Endothelial cell of umbilical vein (primary cell): ENCODE measurements at places on chromosomes 7 and 10. TPM values are rescaled to one million over a fixed set of nuclear protein-coding genes. Genes with fewer than 3 reads are reported as not detected.

Gene ANKRD1
- 527 and 593 TPM in 2 replicates for polyA plus RNA-seq

GRCh38 chr10:51821045-51821444 is 121.7 kb upstream of the CSTF2T start:
- peak; percentile 12 for DNase-seq

DNA sequence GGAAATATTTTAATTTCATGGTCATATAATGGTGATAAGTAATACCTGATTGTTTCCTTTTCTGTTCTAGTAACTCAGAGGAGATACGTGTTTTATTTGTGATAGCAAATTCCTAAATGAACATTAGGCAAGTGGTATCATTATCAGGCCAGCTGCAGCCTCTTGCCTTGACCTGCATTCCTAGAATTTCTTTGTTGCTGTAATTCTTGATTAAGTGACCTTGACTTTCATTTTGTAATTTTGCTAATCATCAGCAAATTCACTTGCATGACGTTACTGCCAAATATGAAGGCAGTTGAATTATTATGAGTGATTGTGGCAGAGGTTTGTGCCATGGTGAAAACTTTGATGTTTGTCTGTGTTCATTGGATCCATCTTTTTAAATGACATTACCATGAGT is 5.6 kb upstream of the AS3MT start:
- no peak for DNase-seq

DNA sequence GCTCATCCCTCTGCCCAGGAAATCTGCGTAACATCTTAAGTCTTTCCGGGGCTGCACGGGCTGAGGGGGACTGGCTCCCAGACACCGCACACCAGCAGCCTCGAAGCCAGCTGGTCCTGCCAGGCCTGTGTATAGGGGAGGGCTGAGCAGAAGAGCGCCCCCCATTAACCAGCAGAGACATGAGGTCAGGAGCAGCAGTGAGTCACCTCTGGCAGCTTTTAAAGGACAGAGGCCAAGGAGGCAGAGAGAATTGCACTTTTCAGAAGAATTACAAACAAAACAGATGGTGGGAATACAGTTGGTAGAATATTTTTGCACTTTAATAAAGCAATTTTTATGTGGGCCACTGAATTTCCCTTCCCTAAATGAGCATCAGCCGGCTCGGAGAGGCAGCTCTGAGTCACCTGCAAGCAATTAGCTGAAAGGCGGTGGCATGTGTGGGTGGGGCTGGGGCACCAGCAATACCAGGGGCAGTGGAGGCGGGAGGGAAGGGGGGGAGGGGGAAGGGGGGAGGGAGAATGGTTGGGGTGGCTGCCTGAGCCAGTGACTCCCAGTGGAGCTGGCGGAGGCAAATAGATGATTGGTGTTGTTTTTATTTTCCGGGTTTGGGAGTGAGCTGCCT is 39.1 kb downstream of the GOLGA7B start:
- peak; percentile 54 for DNase-seq

Gene FAM241B
- polyA plus RNA-seq, result 0.23 and 0.35 TPM in 2 replicates

GRCh38 chr7:42805601-42806000 is 106.3 kb downstream of the C7orf25 start:
- no peak for DNase-seq

GRCh38 chr7:39832519-39833085 is 117.5 kb upstream of the CDK13 start:
- DNase-seq, result no peak

DNA sequence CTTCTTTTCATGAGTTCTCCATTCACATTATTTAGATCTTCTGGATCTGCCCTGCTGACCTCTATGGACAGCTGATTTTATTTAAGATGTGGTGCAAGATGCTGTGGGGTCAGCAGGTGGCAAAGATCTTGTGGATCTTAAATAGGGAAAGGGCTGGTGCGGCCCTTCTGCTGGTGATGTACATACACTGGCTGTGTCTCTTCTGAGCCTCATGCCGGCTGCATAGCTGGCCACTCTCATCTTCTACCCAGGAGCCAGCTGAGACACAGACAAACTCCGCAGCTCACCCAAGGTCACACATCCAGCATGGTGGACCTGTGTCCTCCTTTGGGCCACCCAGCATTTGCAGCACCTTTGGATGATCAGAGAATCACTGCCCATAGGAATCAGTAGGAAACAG is 9.7 kb downstream of the RBP3 start:
- no peak for DNase-seq

DNA sequence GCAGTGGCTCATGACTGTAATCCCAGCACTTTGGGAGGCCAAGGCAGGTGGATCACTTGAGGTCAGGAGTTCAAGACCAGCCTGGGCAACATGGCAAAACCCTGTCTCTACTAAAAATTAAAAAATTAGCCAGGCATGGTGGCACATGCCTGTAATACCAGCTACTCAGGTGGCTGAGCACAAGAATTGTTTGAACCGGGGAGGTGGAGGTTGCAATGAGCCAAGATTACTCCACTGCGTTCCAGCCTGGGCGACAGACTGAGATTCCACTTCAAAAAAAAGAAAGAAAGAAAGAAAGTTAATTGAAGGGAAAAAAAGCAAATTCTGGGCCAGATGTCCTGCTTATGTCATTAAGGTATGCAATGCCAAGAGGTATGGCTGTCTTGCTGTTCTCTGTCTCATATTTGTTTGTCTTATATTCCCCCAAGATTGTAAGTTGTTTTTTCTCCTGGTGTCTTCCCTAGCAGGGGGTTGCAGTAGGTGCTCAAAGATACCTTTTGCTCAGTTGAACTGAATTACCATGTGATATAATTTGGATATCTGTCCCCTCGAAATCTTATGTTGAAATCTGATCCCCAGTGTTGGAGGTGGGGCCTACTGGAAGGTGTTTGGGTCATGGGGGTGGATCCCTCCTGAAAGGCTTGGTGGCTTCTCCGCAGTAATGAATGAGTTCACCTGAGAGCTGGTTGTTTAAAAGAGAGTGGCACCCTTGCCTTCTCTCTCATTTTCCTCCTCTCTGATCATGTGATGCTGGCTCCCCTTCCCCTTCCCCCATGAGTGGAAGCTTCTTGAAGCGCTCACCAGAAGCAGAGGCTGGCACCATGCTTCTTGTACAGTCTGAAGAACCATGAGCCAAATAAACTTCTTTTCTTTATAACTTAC is 60.9 kb downstream of the MYOF start:
- DNase-seq, result no peak

Gene IFIT1B
- polyA plus RNA-seq, result not detected in 2 replicates

DNA sequence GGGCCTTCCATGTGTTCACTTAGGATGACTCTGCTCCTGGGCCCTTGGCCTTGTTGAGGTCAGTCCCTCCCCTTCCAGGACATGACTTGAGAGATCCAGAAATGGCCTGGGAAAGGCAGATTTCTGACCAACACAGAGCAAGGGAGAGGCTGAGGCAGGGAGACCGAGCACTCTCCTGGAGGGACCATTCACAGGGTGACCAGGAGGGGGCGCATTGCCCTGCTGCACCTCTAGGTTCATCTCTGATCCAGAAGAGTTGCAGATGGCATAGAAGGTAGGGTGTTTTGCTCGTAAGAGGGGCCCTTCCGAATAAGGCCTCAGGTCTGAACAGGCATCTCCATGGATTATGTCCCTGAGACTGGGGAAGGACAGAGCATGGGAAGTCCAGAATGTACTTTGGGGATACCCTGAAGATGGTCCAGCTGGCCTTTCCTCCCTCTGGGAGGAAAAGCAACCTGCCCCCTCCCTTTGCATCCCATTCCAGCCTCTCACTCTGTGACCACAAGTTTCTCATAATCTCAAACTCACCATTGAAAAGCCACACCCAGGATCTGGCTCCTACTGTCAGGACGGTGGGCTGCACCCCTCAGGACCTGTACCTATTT is 6.6 kb downstream of the DMBT1 start:
- DNase-seq, result peak; percentile 15

Gene MUC3A
- polyA plus RNA-seq, result not detected in 2 replicates

Gene STRIP2
- 2.4 and 3.4 TPM in 2 replicates for polyA plus RNA-seq

DNA sequence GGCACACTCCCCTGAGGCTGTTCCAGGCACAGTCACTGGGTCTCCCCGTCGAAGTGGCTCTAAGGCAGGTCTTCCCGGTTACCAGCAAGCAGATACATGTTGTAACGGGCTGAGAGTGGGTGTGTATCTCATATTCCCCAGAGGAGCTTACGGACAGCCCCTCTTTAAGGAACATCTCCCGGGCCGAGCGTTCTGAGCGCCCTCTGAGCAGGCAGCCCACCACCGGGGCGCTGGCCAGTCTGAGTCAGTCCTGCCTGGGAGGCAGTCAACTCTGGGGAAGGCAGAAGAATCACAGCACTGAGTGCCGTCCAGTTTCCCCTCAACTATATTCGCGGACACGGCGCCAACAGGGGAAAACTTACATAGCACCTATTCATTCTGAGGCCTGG is 117.4 kb downstream of the LHPP start:
- DNase-seq, result no peak

Gene SPDYE5
- polyA plus RNA-seq, result 0.05 TPM in 1 of 2 replicates, not detected in the other

DNA sequence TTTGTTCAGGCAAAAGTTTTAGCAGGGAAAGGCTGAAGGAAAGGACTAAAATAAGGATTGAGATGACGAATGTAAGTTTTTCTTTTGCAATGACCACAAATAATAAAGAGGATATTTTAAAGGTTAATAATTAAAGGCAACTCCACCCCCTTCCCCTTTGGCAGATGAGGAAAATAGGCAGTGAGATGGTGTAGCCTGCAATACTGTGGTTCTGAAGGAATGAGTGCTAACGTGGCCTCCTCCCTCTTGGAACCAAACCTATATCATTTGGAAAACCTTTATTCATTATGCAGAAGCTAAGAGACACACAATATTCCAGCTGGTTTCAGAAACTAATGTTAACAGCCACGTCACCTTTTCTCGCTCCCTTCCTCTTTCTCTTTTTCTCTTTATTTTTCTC is 70.9 kb upstream of the COL1A2 start:
- no peak for DNase-seq
